Suprapubic skin (tissue), 4 donors: ENCODE measurements at places on chromosomes 5 and 9.

- H3K4me3 ChIP-seq: no peak overlapping the region
- H3K27me3 ChIP-seq: no peaks in the 10 kb centered on the region
- DNase-seq: no peak
- H3K27ac ChIP-seq: no peak overlapping the region
- peaks cover 26% of the 10 kb centered on the region for H3K4me1 ChIP-seq
These were observed 199.3 kb upstream of the SEMA6A start for GRCh38 chr5:116773926-116774325.

DNA sequence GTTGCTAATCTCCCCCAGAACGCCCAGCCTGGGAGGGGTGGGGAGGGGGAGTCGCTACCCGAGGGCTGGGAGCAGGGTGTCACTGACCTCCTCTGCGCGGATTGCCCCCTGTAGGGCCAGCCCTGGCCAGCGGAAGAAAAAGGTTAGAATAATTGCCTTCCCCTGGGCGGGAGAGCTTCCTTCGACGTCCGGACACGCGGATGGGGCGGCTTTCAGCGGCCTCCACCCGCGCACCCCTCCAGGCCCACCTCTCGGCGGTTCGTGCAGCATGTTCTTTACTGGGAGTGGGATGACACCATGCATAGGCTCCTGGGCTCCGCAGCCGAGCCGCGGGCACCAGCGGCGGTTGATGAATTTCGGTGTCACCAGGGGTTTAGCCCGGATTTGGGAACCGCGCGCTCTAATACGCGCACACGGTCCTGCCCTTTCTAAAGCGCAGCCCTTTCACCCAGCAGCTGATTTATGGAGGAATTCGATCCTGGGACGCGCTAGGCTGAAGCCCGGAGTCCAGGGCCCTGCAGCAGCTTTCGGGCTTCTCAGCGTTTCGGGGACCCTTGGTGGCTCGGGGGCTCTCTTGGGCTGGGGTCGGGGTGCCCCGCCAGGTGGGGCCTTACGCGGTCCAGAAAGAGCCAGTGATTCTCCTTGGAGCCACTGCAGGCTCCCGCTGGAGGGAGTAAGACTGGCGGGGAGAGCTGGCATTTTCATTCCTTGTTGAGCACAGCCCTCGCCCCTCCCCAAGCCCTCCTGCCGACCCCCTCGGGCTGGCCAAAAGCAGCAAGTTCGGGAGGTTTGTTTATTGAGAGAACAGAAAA, 10.1 kb downstream of the LMX1B start:
- H3K27ac ChIP-seq: no peak overlapping the region
- no peak for DNase-seq
- no peaks in the 10 kb centered on the region for H3K36me3 ChIP-seq
- H3K4me1 ChIP-seq: peaks cover 13% of the 10 kb centered on the region
- H3K4me3 ChIP-seq: no peak overlapping the region
- H3K27me3 ChIP-seq: peaks cover 90% of the 10 kb centered on the region

GRCh38 chr9:103364753-103365152, 369.6 kb downstream of the CYLC2 start:
- no peaks in the 10 kb centered on the region for H3K36me3 ChIP-seq
- DNase-seq: no peak
- no peak overlapping the region for H3K27ac ChIP-seq
- no peak overlapping the region for H3K4me3 ChIP-seq

DNA sequence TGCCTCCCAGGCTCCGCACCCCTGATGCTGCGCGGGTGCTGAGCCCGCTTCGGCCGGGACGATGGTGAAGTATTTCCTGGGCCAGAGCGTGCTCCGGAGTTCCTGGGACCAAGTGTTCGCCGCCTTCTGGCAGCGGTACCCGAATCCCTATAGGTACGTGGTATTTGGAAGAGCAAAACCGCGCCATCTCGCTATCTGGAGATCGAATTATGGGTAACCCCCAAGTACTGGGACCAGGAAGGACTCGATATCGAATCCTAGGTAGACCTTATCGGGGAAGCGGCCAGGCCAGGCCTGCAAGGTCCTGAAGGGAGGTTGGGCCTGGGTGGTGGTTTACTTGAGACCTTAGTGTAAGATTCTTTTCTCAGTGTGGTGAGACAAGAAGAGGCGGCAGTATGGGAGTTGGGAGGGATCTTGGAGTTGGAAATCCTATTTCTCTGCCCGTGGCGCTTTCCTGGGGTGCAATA, 359 bp downstream of the PRELID1 start:
- H3K4me1 ChIP-seq: peaks cover 77% of the 10 kb centered on the region
- H3K27ac ChIP-seq: peak overlapping the region; percentile 85
- no peak for DNase-seq
- H3K4me3 ChIP-seq: peak overlapping the region; percentile 69
- H3K27me3 ChIP-seq: no peaks in the 10 kb centered on the region
- H3K36me3 ChIP-seq: peaks cover 27% of the 10 kb centered on the region

GRCh38 chr5:6340100-6340499, 38.2 kb downstream of the MED10 start:
- DNase-seq: no peak
- H3K27me3 ChIP-seq: no peaks in the 10 kb centered on the region
- H3K4me3 ChIP-seq: no peak overlapping the region
- no peak overlapping the region for H3K27ac ChIP-seq
- H3K36me3 ChIP-seq: no peaks in the 10 kb centered on the region

GRCh38 chr5:41277476-41278245, 64.3 kb upstream of the C6 start:
- DNase-seq: no peak
- no peaks in the 10 kb centered on the region for H3K27me3 ChIP-seq
- H3K27ac ChIP-seq: no peak overlapping the region

GRCh38 chr9:91146391-91147019, 215.2 kb downstream of the AUH start:
- no peak overlapping the region for H3K4me3 ChIP-seq
- no peaks in the 10 kb centered on the region for H3K36me3 ChIP-seq
- no peak overlapping the region for H3K27ac ChIP-seq
- no peaks in the 10 kb centered on the region for H3K27me3 ChIP-seq
- DNase-seq: no peak
- H3K4me1 ChIP-seq: peaks cover 15% of the 10 kb centered on the region

DNA sequence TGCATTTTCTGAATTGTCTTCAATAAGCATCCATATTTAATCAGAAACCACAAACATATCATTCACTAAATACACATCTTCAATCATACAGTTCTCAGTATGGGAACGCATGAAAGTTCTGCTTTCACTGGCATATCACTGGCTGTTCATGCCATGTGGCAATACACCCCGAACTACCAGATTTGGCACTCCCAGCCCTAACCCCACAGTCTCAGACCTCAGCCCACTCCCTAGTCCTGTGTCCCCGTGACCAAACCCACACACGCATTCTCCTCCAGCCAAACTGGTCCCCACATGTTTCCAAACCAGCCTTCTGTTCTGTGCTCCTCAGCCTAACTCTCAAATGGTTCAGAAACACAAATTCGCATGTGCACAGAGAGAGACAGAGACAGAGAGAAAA, 20.6 kb downstream of the KCNMB1 start:
- no peaks in the 10 kb centered on the region for H3K4me1 ChIP-seq
- no peak overlapping the region for H3K4me3 ChIP-seq
- H3K36me3 ChIP-seq: no peaks in the 10 kb centered on the region
- no peak overlapping the region for H3K27ac ChIP-seq
- no peak for DNase-seq
- no peaks in the 10 kb centered on the region for H3K27me3 ChIP-seq

DNA sequence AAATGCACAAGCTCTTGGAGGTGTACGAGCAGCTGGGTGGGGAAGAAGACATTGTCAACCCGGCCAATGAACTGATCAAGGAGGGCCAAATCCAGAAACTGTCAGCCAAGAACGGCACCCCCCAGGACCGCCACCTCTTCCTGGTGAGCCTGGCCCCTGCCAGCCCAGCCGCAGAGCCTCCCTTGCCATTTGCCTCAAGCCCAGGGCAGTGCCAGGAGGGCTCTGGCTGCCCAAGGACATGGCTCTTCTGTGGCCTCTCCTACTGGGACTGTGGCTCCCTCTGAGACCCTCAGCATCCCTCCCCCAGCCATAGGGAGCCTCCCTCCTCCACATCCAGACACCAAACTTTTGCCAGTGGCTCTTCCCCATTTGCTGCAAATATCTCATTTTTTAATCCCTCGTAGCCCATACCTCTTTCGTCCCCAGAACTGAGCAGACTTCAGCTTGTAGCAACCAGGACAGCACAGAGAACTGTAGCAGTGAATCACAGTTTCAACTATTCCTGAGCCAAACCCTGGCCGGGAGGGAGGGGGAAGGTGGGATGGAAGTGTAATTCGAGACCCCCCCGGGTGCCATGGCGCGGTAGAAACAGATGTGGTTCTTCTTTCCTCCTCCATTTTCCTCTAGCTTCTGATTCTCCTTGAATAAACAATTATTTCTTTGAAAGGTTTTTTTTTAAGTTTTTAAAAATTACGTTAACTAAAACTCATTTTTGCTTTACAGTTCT, 44.5 kb upstream of the SUSD3 start:
- H3K27ac ChIP-seq: no peak overlapping the region
- no peak overlapping the region for H3K4me3 ChIP-seq
- peak; percentile 61 for DNase-seq
- H3K36me3 ChIP-seq: peaks cover 14% of the 10 kb centered on the region

DNA sequence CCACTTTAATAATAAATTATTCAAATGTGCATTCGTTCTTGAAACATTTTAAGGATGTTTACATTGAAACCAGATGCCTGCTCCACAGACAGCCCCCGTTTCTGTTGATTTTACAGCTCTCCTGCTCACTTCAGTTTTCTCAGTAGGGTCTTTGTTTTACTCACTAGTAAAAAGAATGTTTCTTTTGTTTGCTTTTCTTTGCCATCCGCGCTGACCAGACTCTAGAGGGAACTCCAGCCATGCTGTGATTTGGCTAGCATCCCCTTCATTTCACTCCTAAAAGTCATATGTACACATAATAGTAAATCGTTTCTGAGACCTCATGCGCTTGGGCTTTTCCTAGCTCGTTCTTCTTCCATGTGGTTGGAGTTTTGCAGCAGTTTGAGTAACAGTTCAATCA, 28.7 kb upstream of the PALM2AKAP2 start:
- no peak for DNase-seq
- no peaks in the 10 kb centered on the region for H3K36me3 ChIP-seq
- H3K4me1 ChIP-seq: peaks cover 5% of the 10 kb centered on the region

GRCh38 chr5:32136342-32136741, 37.8 kb downstream of the GOLPH3 start:
- H3K36me3 ChIP-seq: peaks cover 21% of the 10 kb centered on the region
- H3K4me3 ChIP-seq: no peak overlapping the region
- no peak overlapping the region for H3K27ac ChIP-seq
- no peaks in the 10 kb centered on the region for H3K4me1 ChIP-seq

GRCh38 chr5:143771602-143772001, 40.4 kb upstream of the HMHB1 start:
- no peak for DNase-seq
- no peaks in the 10 kb centered on the region for H3K4me1 ChIP-seq
- H3K36me3 ChIP-seq: no peaks in the 10 kb centered on the region
- no peak overlapping the region for H3K4me3 ChIP-seq

DNA sequence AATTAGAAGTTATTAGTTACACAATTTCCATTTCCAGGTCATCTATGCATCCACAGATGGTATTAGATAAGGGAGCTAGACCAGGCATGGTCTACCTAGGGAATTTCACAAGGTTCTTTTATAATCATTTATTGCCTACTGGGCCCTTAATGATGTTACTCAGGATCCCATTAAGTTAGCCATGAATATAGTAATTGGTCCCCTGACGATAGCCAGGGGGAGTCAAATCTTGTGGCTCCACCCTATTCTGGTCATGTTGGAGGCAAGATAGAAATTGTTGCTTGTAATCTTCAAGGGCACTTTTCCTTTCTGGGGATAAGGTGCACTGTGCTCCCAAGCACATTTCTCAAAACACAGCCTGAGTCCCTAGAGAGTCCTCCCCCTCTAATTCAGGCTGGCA, 14.1 kb upstream of the ELL2 start:
- H3K4me1 ChIP-seq: no peaks in the 10 kb centered on the region
- H3K36me3 ChIP-seq: no peaks in the 10 kb centered on the region
- H3K27ac ChIP-seq: no peak overlapping the region

- H3K36me3 ChIP-seq: no peaks in the 10 kb centered on the region
- peaks cover 11% of the 10 kb centered on the region for H3K4me1 ChIP-seq
- DNase-seq: no peak
- no peak overlapping the region for H3K27ac ChIP-seq
- H3K4me3 ChIP-seq: no peak overlapping the region
These were observed 41.5 kb downstream of the TTLL11 start for GRCh38 chr9:122051351-122052321.

GRCh38 chr5:115785381-115786065, 30.9 kb downstream of the CDO1 start:
- no peaks in the 10 kb centered on the region for H3K36me3 ChIP-seq
- no peak overlapping the region for H3K4me3 ChIP-seq
- no peaks in the 10 kb centered on the region for H3K27me3 ChIP-seq
- no peaks in the 10 kb centered on the region for H3K4me1 ChIP-seq
- no peak for DNase-seq

GRCh38 chr5:149047462-149047861, 15.4 kb downstream of the SH3TC2 start:
- H3K36me3 ChIP-seq: no peaks in the 10 kb centered on the region
- no peak overlapping the region for H3K27ac ChIP-seq
- H3K27me3 ChIP-seq: no peaks in the 10 kb centered on the region
- DNase-seq: no peak

GRCh38 chr5:9358961-9359685, 186.8 kb downstream of the SEMA5A start:
- DNase-seq: no peak
- no peak overlapping the region for H3K27ac ChIP-seq
- no peak overlapping the region for H3K4me3 ChIP-seq
- H3K36me3 ChIP-seq: no peaks in the 10 kb centered on the region
- H3K27me3 ChIP-seq: no peaks in the 10 kb centered on the region
- H3K4me1 ChIP-seq: peaks cover 5% of the 10 kb centered on the region

DNA sequence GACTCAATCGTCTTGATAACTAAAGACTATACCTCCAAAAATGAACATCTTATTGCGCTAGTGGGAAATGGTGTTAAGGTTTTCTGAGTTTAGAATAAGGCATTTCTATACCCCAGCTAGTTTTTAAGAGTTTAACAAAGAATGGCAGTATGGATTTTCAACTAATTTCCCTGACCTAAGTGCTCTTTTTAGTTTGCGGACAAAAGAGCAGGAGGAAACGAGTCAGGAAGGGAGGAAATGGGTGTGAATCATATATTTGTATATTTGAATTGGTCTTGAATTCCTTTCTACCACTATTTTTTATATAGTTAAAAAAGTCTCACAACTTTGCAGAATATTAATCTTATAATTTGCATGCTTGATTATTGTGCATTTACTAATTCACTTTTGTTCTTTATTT, 516.3 kb upstream of the ZNF608 start:
- no peaks in the 10 kb centered on the region for H3K36me3 ChIP-seq
- H3K4me1 ChIP-seq: no peaks in the 10 kb centered on the region
- no peak overlapping the region for H3K27ac ChIP-seq
- H3K4me3 ChIP-seq: no peak overlapping the region
